ENCODE measurements at places on chromosomes 5 and 9.

DNA sequence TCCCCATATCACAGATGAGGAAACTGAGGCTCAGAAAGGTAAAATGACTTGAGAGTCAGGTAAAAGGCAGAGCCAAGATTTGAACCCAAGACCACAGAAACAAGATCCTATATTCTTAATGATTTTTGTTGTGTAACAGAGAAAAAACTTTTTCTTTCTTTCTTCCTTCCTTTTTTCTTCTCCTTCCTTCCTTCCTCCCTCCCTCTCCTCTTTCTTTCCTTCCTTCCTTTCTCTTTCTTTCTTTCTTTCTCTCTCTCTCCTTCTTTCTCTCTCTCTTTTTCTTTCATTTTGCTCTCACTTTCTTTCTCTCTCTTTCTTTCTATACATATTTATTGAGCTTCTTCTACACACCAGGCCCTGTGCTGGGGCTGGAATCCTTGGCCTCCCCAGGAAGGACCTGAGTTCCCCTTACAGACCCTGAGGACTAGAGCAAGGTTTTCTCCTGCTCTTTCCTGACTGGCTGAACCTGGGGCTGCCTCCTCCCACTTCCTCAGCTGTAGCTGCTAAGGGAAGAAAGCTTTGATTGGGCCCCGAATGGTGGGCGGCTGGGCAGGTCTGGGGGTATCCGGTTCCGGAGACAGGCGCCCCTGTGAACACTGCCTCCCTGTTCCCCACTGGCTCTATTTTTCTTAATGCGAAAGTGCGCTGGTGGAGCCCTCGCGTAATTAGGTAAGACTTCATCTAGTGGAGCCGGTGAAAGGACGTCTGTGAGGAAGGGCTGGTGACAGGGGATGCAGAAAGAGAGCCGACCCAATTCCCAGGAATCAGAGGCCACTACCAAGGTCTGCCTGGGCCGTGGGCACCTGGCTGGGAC lies 27.4 kb upstream of the KIF12 start:
- no peak for DNase-seq

DNA sequence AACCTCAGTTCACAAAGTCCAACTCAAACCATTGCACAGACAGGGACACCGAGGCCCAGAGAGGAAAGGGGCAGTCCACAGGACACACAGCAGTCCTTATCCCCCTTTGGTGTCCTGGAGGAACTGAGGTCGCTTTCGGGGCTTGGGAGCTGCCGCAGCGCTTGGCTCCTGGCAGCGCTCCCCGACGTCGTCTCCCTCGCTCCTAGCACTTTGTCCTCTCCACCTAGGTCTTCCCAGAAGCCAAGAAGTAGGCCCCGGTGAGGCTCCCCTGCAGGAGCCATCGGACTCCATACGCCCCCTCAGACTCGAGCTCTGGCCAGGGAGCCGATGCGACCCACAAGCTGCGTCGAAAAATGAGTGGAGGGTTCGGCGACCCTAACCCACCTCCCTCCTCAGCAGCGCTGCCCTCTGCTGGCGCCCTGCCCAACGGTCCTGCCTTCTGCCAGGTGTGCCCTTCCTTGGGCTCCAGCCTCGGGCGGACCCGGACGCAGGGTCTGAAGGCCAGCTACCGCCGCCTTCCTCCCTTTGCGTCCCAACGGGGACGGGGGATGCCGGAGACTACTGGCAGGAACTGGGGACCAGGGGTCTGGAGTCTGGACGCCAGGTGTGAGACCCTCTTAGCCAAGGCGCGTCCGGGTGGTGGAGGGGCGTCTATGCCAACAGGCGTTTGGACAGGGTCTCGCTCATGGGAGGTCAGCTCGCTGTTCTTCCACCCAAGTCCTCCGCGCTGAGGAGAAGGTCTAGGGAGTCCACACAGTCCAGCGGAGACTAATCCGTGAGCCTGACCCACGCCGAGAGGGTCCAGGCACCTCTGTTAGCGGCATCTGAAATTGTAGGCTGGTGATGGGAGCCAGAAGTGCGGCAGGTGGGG lies 2.1 kb upstream of the PRDM12 start:
- DNase-seq, result no peak

- DNase-seq, result no peak
Measured at GRCh38 chr5:86118542-86118941, 499.2 kb upstream of the COX7C start.

DNA sequence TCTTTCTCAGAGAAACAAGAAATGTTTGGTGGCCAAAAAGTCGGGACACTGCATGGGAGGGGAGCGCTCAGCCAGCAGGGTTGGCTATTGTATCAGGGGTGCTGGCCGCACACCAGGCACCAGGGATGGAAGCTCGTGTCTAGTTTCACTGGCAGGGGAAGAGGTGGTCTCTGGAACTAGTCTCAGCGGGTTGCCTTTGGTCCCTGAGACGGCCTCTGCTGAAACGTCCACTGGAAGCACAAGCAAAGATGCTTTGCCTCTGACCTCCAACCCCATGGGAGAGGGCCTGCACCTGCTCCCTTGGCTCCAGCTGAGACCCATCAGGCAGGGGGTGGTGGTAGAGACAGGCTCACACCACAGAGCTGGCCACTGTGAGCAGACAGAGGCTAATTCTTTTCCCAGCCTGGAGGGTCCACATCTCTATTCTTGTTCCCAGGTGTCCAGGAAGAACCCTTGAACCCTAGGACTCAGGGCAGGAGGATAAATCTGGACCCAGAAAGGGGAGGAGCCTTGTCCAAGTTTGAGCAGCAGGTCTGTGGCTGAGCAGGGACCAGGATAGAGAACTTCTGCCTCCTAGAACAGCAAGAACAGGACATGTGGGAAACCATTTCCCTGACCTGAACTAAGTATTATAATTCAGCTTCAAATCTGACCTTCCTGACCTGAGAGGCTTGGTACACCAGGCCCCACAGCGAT lies 102.6 kb downstream of the RGS3 start:
- DNase-seq, result no peak

DNA sequence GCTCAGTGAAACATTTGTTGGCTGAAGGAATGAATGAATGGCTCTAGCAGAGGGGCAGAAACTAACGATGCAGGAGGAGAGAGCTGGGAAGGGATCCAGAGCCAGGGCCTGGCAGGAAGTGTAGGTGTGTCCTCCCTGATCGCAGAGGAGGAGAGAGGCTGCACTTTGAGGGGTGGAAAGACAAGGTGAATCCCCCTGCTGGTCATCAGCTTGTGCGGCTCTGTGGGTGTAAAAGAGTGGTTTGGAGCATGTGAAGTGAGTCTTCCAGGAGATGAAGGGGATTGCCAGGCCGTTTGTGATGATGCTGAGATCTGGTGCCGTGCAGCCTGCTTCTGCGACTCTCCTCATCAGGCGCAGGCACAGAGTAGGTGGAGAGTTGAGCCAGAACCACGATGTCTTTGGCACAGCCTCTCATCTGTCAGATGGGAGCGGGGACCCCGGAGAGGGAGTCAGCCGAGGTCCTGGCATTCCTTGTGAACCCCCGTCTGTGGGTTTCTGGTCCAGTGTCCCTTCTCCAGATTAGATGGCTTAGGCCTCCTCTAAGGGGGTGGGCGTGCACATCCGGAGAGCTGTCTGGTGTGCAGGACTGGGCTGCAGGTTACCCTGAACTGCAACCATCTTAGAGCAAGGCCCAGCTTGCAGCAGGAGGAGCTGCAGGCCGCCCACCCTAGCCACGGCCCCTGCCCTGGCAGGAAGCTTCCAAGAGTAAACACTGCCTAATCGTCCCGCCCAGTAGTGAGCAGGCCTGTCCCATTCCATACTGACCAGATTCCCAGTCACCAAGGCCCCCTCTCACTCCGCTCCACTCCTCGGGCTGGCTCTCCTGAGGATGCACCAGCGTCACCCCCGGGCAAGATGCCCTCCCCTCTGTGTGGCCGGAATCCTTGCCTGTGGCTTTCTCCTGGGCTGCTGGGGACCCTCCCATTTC lies at the start of gene ADAMTS13:
Gene ADAMTS13, plus strand, starts transcription at position 753 of the 928 bp plus-strand sequence. Its CDS starts 77 bp downstream, at position 830.
- no peak for DNase-seq

DNA sequence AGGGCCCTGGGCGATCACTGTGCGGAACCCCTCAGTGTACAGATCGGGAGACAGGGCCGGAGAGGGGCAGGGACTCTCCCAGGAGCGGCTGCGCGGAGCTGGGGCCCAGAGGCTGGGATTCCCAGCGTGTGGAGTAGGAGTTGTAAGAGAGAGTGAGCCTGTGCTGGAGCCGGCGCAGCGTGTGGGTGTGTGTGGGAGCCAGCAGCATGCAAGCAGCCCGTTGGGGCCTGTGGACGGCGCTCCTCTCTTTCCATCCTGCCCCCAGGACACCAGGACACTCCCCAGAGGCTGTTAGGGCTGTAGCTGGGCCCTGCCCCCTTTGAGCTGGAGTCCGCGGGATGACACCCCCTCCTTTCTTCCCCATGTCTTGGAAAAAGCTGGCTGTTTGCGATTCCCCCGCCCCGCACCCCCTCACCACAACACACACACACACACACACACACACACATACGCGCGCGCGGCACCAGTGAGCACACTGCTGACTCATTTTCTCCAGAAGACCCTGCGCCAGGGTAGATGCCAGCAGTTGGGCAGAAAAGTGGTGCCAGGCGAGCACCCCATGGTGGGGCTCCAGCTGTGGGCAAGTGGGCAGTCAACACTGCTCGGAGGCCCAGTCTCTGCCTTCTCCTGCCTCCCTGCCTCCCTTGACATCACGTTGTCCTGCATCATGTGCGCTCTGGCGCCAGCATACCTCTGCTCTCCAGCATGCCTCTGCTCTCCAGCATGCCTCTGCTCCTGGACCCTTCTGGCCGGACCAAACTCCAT lies 1.5 kb downstream of the COL27A1 start:
- peak; percentile 24 for DNase-seq

DNA sequence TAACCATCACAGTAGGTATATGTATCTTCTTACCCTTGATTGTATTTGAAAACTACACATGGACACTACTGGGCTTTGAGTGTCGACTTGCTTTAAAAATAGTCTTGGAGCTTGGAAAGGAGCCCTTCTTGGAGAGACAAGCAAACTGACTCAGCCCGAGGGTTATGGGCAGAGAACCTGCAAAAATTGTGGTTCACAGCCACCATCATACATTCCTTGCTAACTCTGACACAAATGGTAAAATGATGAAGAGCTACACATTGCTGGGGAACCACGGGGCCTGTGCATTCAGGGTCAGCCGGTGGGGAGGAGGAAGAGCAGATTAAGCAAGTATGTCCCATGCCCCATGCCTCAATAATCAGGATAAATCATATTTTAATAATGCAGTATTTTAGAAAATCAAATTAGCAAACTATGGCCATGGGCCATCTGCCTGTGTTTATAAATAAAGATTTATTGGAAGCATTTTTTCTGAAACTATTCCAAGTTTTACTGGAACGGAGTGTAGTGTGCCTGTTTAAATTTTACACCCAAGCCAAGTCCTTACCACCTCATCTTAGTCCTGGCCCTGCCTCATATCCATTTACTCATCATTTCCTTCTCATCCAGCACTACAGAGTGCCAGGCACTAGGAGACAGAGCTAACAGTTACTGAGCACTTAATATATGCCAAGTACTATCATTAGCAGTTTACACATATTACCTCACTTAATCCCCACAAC lies 195.7 kb downstream of the PALM2AKAP2 start:
- no peak for DNase-seq

DNA sequence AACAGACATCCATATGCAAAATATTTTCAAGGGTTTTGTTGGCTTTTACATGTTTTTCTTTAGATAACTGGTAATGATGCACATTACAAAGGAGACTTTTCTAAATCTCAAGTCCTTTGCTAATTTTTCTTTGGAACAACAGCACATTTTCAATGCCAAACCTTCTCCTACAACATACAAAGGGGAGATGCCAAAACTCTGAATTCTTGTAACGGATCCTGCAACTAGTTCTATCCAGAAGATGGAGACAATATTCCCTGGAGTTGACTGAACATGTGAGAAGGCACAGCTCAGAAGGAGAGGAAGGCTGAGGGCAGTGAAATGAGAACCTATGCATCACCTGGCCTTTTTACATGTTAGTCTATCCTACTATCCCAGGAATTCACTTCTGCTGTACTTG lies 21.0 kb downstream of the DNAJA1 start:
- no peak for DNase-seq

DNA sequence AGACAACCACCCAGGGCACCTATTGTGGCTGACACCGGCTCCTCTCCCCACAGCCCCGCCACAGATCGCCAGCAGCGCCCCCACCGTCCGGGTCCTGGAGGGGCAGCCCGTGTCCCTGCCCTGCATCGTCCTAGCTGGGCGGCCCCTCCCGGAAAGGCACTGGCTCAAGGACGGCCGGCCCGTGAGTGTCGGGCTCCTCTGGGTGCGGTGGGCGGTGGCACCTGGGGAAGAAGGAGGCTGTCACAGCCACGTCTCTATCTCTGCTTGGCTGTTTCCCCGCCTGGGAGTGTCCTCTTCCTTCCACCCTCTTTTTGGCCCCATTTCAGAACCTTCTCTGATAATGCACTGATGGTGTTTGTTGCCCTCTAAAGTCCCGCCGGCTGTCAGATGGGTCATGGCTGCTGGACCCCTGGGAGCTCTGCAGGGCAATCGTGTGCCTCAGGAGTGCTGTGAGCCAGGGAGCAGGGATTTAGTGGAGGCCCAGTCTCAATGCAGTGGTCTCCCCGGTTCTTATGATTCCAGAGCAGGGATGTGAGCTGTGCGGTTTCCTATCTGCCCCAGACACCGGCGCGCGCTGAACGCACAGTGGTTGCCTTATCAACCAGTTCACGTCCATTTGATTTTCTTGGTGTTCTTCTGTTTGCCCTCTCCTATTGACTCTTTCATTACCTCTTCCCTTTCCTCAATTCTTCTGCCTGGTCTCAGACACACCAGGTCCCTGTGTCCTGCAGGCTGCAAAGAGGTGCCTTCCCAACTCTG lies 55.3 kb downstream of the HMCN2 start:
- no peak for DNase-seq

GRCh38 chr5:142388696-142389095 lies 63.9 kb upstream of the SPRY4 start:
- DNase-seq, result peak; percentile 71

- DNase-seq, result no peak
Measured at GRCh38 chr5:180329138-180329435, 24.0 kb downstream of the GFPT2 start.
